Hematopoietic multipotent progenitor cell treated with erythropoietin and hydrocortisone succinate and interleukin-3 and kit ligand, for 15 days (in vitro differentiated cells): ENCODE measurements at places on chromosomes 4 and X.

GRCh38 chr4:55545151-55545550 lies 1.6 kb downstream of the CLOCK start:
- no peak for DNase-seq

- DNase-seq = no peak
Measured at GRCh38 chr4:188811121-188811520, 671.9 kb downstream of the TRIML1 start.

- no peak for DNase-seq
Measured at GRCh38 chr4:25913056-25913850, 767 bp upstream of the SMIM20 start.

GRCh38 chr4:55435141-55435841 lies 39.5 kb downstream of the TMEM165 start:
- no peak for DNase-seq

GRCh38 chr4:138677748-138678147 lies 337.8 kb upstream of the NOCT start:
- DNase-seq = no peak

- DNase-seq = no peak
Measured at GRCh38 chr4:153788051-153788412, 851 bp downstream of the SFRP2 start.

GRCh38 chr4:10715696-10716095 lies 31.1 kb upstream of the CLNK start:
- DNase-seq = no peak

GRCh38 chrX:43702660-43703059 lies 46.6 kb downstream of the MAOA start:
- DNase-seq = no peak

- no peak for DNase-seq
Measured at GRCh38 chr4:83258461-83258860, 26.1 kb downstream of the COQ2 start.

GRCh38 chr4:21735866-21736265 lies 212.7 kb downstream of the KCNIP4 start:
- DNase-seq = no peak

DNA sequence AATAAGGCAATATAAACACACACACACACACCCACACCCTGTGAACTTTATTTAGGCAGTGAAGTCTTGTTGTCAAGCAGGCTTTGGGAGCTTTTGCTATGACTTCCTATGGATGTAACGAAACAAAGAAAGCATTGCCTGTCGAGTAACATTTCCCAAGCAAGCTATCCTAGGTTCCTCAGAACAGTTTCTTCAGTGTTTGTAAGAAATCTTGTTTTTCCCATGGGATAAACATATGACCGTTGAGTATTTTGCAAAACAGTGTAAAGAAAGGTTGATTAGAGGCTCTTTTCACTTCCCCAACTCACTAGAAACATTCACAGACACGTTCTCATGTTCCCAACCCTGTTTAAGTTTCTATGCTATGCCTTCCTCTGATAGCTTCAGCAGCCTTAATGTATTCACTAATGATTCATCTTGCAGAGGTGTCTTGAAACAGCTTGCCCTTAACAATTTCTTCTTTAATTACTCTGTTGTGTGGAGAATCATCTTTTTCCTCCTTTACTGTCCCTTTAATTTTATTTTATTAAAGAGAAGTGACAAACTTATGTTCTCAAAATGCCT lies 1947.1 kb upstream of the TENM3 start:
- no peak for DNase-seq

GRCh38 chr4:138553001-138553845 lies 311.1 kb upstream of the SLC7A11 start:
- no peak for DNase-seq

- no peak for DNase-seq
Measured at GRCh38 chr4:176587920-176588319, 204.8 kb downstream of the VEGFC start.
